ENCODE measurements at places on chromosomes 13 and 19. TPM values are rescaled to one million over a fixed set of nuclear protein-coding genes. Genes with fewer than 3 reads are reported as not detected.

Gene TMEM38A
- total RNA-seq = 17.2 TPM

- DNase-seq = no peak
- H3K27ac ChIP-seq = no peak overlapping the region
- H3K36me3 ChIP-seq = no peaks in the 10 kb centered on the region
- H3K4me1 ChIP-seq = no peaks in the 10 kb centered on the region
- H3K27me3 ChIP-seq = no peaks in the 10 kb centered on the region
- H3K4me3 ChIP-seq = no peak overlapping the region
These were observed 312.5 kb downstream of the OXGR1 start for GRCh38 chr13:96681766-96682165.

DNA sequence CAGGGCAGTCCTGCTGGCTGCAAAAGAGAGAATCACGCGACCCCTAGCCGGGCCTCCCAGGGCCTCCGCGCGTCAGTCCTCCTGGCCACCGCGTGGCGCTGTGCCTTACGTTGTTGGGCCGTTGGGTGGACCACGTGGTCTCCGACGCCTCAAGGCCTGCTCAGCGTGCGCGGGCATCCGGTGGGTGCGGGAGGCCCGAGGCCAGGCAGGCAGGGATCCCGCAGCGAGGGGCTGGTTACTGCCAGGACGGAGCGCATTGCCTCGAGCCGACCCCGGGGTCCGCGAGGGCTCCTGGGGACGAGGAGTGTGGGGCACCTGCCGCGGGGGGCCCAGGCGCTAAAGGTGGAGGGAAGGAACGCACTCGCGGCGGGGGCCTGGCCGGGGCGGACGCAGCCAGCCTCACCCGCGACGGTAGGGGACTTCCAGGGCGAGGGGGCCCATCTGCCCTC lies at the start of gene TDRD12:
Gene TDRD12, plus strand, starts transcription at position 157 of the 449 bp plus-strand sequence. CDS start 306 bp downstream, outside the sequence.
- H3K27ac ChIP-seq = no peak within 1 kb of the TSS
- H3K4me1 ChIP-seq = no peaks in the 10 kb centered on the region
- no peak within 1 kb of the TSS for H3K4me3 ChIP-seq
- H3K27me3 ChIP-seq = no peaks in the 10 kb centered on the region
- no peak for DNase-seq
- no peaks in the 10 kb centered on the region for H3K36me3 ChIP-seq

GRCh38 chr19:51289635-51290034 lies 21.8 kb upstream of the IGLON5 start:
- H3K4me1 ChIP-seq = no peaks in the 10 kb centered on the region
- no peaks in the 10 kb centered on the region for H3K27me3 ChIP-seq
- no peak overlapping the region for H3K4me3 ChIP-seq
- DNase-seq = no peak

All from GM12878 (cell line).